ENCODE measurements at places on chromosomes 4 and X. TPM values are rescaled to one million over a fixed set of nuclear protein-coding genes. Genes with fewer than 3 reads are reported as not detected.

- no peaks in the 10 kb centered on the region for H3K27me3 ChIP-seq
- H3K27ac ChIP-seq, result no peak overlapping the region
- H3K4me3 ChIP-seq, result no peak overlapping the region
- H3K4me1 ChIP-seq, result no peaks in the 10 kb centered on the region
- DNase-seq, result no peak
These were observed 28.7 kb downstream of the MID1 start for GRCh38 chrX:10591363-10592335.

GRCh38 chr4:145530189-145530588 is 48.5 kb downstream of the SMAD1 start:
- no peaks in the 10 kb centered on the region for H3K27me3 ChIP-seq
- DNase-seq, result no peak
- no peak overlapping the region for H3K4me3 ChIP-seq
- no peaks in the 10 kb centered on the region for H3K36me3 ChIP-seq
- peaks cover 3% of the 10 kb centered on the region for H3K4me1 ChIP-seq

- peak overlapping the region; percentile 58 for H3K27ac ChIP-seq
- peaks cover 4% of the 10 kb centered on the region for H3K4me1 ChIP-seq
- no peaks in the 10 kb centered on the region for H3K27me3 ChIP-seq
- H3K4me3 ChIP-seq, result no peak overlapping the region
- no peaks in the 10 kb centered on the region for H3K36me3 ChIP-seq
- peak; percentile 55 for DNase-seq
These were observed 10.4 kb downstream of the RAB9A start for GRCh38 chrX:13699183-13699826.

DNA sequence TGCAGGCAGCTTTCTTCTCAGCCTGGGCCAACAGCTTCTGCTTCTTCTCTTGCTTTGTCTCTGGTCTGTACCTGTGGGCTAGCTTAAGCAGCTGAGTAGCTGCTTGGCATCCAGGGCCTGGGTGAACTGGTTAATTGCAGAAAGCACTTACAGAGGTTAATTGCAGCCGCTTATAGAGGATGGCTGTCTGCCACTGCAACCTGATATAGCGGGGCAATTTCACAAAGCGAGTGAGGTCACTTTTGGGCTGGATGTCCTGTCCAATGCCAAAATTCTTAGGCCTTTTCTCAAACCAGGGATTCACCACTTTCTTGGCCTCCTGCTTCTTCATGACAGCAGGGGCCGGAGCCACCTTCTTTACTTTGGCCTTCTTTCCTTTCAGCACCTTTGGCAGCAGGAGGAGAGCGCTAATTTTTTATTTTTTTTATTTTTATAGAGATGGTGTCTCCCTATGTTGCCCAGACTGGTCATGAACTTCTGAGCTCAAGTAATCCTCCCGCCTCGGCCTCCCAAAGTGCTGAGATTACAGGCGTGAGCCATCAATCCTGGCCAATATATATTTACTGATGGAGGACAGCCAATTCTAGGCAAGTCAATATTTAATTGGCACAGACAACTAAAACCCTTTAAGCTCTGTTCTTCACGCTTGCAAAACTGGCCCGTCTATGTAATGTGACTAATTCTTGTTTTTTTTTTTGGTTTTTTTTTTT is 61.0 kb downstream of the ENOPH1 start:
- H3K36me3 ChIP-seq, result no peaks in the 10 kb centered on the region
- no peak overlapping the region for H3K27ac ChIP-seq
- no peaks in the 10 kb centered on the region for H3K27me3 ChIP-seq
- H3K4me1 ChIP-seq, result no peaks in the 10 kb centered on the region
- no peak for DNase-seq

GRCh38 chrX:132692526-132692925 is 203.7 kb upstream of the MBNL3 start:
- no peaks in the 10 kb centered on the region for H3K4me1 ChIP-seq
- no peaks in the 10 kb centered on the region for H3K36me3 ChIP-seq
- DNase-seq, result no peak

IBSP gene
- total RNA-seq, result not detected

NDNF gene
- total RNA-seq, result 30.4 TPM

NR3C2 gene
- 74.8 TPM for total RNA-seq

- H3K27me3 ChIP-seq, result no peaks in the 10 kb centered on the region
- no peak overlapping the region for H3K27ac ChIP-seq
- H3K4me1 ChIP-seq, result no peaks in the 10 kb centered on the region
- DNase-seq, result no peak
These were observed 114.8 kb upstream of the MAP9 start for GRCh38 chr4:155491336-155492120.

DCX gene
- 0.40 TPM for total RNA-seq

DNA sequence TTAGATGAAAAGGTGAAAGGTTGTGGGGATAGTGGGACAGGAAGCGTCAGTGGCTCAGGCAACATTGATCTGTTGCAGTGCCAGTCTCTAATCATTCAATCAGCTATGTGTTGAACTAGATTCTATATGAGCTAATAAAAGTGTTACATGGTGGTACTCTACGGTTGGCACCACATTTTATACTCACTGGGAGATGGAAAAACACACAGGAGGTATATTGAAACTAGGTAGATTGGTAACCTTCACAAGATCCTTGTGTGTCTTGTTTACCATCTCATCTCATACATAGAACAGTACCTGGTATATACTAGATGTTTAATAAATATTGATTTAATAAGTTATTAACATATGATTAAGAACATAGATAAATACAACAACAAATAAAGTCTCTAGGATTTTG is 152.7 kb downstream of the NAA11 start:
- H3K27ac ChIP-seq, result no peak overlapping the region
- no peaks in the 10 kb centered on the region for H3K36me3 ChIP-seq
- H3K4me1 ChIP-seq, result no peaks in the 10 kb centered on the region
- DNase-seq, result no peak
- no peaks in the 10 kb centered on the region for H3K27me3 ChIP-seq

SHOX gene
- total RNA-seq, result 0.12 TPM

PIN4 gene
- 8.2 TPM for total RNA-seq

- H3K4me3 ChIP-seq, result no peak overlapping the region
- no peaks in the 10 kb centered on the region for H3K4me1 ChIP-seq
- H3K27me3 ChIP-seq, result no peaks in the 10 kb centered on the region
- H3K27ac ChIP-seq, result no peak overlapping the region
- no peaks in the 10 kb centered on the region for H3K36me3 ChIP-seq
These were observed 34.7 kb upstream of the LGI2 start for GRCh38 chr4:25065431-25065858.

DNA sequence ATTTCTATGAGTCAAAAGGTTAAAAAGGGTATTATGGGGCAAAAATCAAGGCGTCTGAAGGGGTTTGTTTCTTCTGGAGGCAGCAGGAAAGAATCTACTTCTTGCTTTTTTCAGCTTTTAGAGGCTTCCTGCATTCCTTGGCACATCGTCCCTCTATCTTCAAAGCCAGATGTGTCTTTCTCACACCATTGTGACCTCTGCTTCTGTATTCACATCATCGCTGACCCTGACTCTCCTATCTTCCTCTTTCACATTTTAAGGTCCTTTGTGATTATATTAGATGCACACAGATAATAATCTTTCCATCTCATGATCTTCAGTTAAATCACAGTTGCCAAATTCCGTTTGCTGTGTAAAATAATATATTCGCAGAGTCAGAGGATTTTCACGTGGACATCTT is 112.7 kb downstream of the PPP4R3C start:
- no peak overlapping the region for H3K4me3 ChIP-seq
- H3K36me3 ChIP-seq, result no peaks in the 10 kb centered on the region
- no peak for DNase-seq
- H3K27me3 ChIP-seq, result no peaks in the 10 kb centered on the region

DNA sequence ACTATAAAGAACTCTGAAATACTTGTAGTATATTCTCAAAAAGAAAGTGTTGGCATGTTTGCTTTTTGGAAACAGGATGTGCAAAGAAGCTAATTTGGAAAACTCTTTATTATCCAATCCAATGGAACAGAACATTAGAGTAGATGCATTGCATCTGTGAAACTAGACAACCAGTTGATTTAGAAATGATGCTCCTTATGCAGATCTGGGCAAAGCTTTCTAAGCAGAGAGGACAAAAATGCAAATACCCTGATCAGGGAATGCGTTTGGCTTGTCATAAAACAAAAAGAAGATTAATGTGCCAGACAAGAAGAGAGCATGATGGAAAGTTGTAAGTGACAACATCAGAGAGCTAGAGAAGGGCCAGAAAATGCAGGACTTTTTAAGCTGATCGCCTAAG is 142.3 kb downstream of the RCHY1 start:
- H3K27ac ChIP-seq, result no peak overlapping the region
- H3K36me3 ChIP-seq, result no peaks in the 10 kb centered on the region
- no peak overlapping the region for H3K4me3 ChIP-seq
- H3K27me3 ChIP-seq, result no peaks in the 10 kb centered on the region
- no peaks in the 10 kb centered on the region for H3K4me1 ChIP-seq
- DNase-seq, result no peak

GRCh38 chr4:77163641-77164040 is 6.6 kb downstream of the CCNG2 start:
- no peaks in the 10 kb centered on the region for H3K4me1 ChIP-seq
- no peaks in the 10 kb centered on the region for H3K27me3 ChIP-seq
- no peak overlapping the region for H3K4me3 ChIP-seq
- no peaks in the 10 kb centered on the region for H3K36me3 ChIP-seq
- no peak overlapping the region for H3K27ac ChIP-seq

DNA sequence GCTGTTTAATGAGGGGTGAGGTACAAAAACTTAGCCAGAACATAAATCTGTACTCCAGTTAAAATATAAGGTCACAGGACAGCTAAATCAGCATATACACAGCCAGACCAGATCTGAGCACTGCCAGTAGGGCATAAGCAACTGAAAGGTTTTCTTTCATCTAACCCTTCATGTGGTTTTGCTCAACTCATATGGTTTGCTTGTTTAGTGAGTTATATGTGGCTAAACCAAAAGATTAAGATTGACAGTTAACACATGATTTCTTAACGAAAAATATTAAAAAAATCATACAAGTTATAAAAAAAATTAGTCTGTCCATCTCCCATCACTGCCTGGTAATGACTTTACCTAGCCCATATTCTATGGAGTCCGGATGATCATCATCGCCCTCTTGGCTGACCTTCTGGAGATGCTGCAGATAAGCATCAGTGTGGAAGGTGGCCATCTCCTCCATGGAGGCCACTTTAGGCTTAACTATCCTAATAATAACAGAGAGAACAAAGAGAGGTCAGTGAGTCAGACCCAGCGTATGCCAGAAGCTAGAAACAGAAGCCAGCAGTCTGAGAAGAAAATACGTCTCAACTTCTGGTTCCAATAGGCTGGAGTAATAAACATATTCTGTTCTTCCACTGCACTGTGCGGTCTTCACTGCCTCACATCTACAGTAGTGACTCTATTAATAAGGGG is 4.1 kb downstream of the HDAC8 start:
- DNase-seq, result no peak
- H3K27ac ChIP-seq, result no peak overlapping the region
- H3K4me3 ChIP-seq, result no peak overlapping the region
- H3K4me1 ChIP-seq, result no peaks in the 10 kb centered on the region
- no peaks in the 10 kb centered on the region for H3K27me3 ChIP-seq

GRCh38 chr4:153120235-153120634 is 84.0 kb upstream of the TRIM2 start:
- no peaks in the 10 kb centered on the region for H3K36me3 ChIP-seq
- H3K4me3 ChIP-seq, result no peak overlapping the region
- no peak for DNase-seq
- H3K27ac ChIP-seq, result no peak overlapping the region

CLCN4 gene
- 1.2 TPM for total RNA-seq

- H3K4me1 ChIP-seq, result no peaks in the 10 kb centered on the region
- no peak overlapping the region for H3K27ac ChIP-seq
- H3K4me3 ChIP-seq, result no peak overlapping the region
- no peaks in the 10 kb centered on the region for H3K36me3 ChIP-seq
- no peaks in the 10 kb centered on the region for H3K27me3 ChIP-seq
These were observed 5.7 kb downstream of the SLC6A8 start for GRCh38 chrX:153693216-153694086.

INTS6L gene
- 14.8 TPM for total RNA-seq

GRCh38 chr4:152462695-152463094 is 73.2 kb downstream of the FBXW7 start:
- H3K27ac ChIP-seq, result no peak overlapping the region
- H3K4me3 ChIP-seq, result no peak overlapping the region
- H3K27me3 ChIP-seq, result no peaks in the 10 kb centered on the region
- H3K36me3 ChIP-seq, result no peaks in the 10 kb centered on the region
- H3K4me1 ChIP-seq, result no peaks in the 10 kb centered on the region

DNA sequence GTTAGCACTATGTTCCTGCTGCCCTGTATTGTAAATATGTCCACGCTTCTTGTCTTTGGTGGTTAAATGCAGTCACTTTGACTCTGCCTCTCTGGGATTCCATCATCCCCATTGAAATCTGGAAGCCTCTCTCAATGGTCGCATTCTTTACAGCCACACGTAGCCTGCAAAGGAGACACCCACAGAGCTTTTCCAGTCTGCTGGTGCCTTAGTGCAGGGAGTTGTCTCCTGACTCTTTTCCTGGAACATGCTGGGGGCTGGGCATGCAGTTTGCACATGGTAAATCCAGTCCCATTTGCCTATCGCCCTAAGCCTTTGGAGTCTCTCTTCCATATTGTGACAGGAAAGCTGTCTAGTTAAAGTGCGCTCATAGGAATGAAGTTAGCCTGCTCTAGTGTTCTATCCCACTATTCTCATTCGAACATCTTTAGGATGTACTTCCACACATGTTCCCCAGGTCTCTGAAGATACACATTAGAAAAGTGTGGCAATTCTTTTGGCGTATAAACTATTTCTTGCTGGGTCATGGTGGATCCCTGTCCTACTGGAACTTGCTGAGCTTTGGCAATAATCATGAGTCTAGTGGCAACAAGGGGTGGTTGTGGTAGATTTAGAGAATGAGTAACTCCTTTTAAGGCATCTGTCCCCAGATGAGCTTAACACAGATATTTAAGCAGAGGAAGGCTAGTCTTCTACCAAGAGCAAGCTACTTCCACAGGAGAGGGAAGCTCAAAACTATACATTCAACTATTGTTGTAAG is 33.7 kb downstream of the COQ2 start:
- H3K4me3 ChIP-seq, result no peak overlapping the region
- H3K36me3 ChIP-seq, result no peaks in the 10 kb centered on the region
- no peak for DNase-seq

GPR82 gene
- 0.20 TPM for total RNA-seq

All from colonic mucosa (tissue), 4 donors.